H4 (cell line): ENCODE measurements at places on chromosomes 4 and X. TPM values are rescaled to one million over a fixed set of nuclear protein-coding genes. Genes with fewer than 3 reads are reported as not detected.
A peak's percentile ranks its signal among the peaks of the same experiment; 100 is the strongest.

Gene MAGEE2
- not detected in 2 replicates for total RNA-seq

DNA sequence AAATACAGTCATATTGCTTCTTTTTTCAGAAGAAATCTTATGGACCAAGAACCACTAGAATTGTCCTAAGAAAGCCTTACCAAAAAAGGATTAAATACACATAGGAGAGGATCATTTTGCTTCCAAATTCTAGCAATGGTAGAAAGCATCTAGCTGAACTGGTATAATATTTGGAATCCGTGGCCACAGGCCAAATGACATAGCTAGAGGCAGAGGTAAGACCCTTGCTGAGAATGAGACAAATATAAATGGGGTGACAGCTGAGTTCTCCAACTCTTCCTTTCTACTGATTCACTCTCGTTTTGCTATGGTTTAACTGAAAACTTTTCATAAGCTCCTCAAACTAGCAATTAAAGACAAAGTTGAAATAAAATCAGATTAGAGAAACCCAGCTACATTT lies 150.0 kb downstream of the TTC29 start:
- no peak for DNase-seq

Gene ADH6
- total RNA-seq = not detected in 2 replicates

DNA sequence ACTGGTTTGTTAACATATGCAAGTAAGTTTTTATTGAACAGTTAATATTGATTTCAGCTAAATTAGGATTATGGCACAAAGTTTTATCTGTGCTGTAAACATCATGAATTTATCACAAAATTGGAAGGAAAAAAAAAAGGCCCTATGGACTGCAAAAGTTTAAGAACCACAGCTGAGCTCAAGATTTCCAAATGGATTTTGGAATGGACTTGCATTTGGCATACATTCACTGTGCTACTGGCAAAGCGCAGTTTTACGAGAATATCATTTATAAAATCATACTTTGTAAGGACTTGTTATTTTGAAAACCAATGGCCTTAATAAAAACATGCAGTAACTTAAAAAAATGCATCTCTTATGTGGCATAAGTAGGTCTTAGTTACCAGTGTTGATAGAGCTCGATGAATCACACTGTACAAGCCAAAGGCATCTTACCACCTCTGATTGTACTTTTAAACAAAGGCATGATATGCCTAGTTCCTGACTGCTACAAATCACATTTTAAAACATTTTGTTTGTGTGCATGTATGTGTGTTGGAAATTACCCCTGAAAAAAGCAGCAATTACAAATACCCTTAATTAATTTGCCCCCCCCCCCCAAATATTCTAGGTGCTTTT lies 58.6 kb downstream of the TAB3 start:
- DNase-seq = no peak

Gene RNF150
- total RNA-seq = 2.4 and 3.1 TPM in 2 replicates

Gene GALNTL6
- total RNA-seq = not detected in 2 replicates

GRCh38 chr4:152655272-152656129 lies 24.3 kb downstream of the TMEM154 start:
- DNase-seq = no peak

- no peak for DNase-seq
Measured at GRCh38 chr4:79390890-79391289, 17.1 kb downstream of the GK2 start.

DNA sequence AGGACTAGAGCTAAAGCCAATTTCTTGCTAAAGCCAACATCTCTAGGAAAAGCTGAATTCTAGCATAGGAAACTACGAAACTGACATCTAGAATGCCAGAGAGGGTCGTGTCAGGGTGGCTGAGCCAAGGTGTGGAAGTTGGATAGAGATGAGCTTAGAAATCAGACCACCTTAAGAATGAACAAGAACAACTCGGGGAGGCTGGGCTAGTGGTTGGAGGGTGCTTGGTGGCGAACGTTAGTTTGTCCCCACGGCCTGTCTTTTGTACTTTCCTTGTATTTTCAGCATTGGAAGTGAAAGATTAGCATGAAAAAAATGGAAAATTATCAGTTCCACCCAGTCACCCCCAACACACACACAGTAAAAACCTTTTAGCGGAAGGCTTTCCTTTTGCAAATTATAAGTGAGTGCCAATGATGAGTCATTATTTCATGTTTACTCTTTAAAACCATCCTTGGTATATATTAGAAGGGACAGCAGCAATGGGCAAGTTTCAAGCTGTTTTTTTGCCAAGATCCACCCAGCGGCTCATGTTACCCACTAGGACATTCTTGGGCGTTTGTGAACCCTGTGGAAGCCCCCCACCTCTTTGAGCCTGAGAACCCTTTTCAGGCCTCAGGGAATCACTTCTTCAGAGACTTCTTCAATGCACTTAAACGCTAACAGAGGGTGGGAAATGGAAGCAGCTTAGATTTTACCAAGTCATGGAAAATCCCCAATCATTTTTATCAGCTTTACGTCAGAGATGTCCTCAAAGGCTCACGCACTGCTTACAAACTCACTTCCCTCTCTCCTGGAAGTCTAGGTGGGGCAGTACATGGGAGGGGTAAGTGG lies 4.9 kb upstream of the PPEF1 start:
- DNase-seq = peak; percentile 87

DNA sequence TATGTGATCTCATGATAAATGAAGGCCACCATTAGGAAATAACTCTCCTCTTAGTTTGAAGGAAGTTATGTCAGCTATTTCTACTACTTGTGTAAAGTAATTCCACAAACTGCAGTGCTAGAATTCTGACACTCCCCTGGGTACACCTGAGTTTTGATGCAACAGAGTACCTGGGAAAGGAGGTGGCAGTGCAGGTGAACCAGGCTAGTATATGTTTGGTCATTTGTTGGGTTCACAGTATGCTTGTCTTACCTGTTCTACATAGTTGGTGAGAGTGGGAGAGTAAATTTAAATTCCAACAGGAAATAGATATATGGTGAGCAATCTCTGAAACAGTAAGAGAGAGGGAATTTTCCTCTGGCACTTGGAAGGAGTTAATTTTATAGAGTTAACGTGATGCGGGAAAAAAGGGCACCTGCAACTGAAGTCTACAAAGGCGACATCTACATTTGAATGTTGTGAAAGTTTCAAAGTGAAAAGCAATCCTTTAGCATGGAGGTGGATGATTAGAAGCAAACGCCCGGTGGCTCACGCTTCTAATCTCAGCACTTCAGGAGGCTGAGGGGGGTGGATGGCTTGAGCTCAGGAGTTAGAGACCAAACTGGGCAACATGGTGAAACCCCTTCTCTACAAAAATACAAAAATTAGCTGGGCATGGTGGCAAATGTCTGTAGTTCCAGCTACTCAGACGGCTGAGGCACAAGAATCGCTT lies 8.3 kb upstream of the SLC10A6 start:
- DNase-seq = no peak

DNA sequence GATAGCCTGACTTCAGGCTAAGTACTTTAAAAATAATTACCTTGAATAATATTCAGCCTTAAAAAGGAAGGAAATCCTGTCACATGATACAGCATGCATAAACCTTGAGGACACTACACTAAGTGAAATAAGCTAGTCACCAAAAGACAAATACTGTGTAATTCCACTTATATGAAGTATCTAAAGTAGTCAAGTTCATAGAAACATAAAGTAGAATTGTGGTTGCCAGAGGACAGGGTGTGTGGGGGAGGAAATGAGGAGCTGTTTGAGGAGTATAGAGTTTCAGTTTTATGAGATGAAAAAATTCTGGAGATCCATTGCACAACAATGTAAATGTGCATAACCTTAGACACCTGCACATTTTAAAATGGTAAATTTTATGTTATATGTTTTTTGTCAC lies 5.6 kb upstream of the STPG2 start:
- DNase-seq = no peak

Gene SPP1
- total RNA-seq = 197 and 219 TPM in 2 replicates

DNA sequence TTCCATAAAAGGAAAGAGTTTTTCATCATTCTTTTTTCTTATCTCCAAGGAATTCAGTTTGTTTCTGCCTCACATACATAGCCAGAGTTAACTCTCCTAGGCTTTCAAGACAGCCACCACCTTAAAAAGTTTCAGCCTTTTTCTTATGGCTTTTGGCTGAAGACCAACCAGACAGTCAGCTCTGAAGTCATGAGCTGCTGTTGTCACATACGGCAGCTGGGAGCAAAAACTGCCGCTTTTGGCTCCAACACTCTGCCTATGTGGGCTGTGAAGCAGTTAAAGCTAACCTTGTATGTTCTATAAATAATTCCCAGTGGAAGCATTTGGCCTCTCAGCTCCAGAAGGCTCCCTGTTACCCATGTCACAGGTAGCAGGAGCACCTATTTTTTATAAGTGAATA lies 104.1 kb downstream of the KLHL4 start:
- DNase-seq = peak; percentile 8

- DNase-seq = no peak
Measured at GRCh38 chrX:41110801-41111625, 25.8 kb downstream of the USP9X start.

Gene PAGE1
- total RNA-seq = 0.39 and 0.41 TPM in 2 replicates

- no peak for DNase-seq
Measured at GRCh38 chrX:16606142-16606720, 43.7 kb upstream of the S100G start.

DNA sequence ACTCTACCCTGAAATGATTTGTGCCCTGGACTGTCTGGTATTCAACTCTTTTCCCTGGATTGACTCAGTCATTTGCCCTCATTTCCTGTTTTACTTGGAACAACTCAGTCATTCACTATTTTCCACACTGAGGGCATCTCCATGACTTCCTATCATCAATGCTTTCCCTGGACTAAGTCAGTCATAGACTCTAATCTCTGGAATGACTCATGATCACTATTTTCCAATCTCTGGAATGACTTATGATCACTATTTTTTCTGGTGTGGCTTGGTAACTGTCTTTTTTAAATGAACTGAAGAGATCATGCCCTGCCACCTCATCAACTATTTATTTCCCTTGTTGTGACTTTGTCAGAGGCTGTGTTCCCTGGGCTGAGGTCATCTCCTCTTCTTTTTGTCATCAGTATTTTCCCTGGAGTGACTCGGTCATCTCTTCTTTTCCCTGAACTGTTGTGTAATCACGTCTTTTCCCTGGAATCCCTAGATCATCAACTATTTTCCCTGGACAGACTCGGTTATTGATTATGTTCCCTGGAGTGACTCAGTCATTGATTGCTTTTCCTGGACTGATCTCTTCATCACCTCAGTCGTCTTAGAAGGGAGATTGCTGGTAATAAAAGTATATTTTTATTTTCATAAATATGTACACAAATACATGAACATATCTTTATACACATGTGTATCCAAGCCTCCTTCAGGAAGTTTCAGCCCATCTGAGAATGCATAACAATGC lies 327.1 kb upstream of the VCX start:
- peak; percentile 6 for DNase-seq

DNA sequence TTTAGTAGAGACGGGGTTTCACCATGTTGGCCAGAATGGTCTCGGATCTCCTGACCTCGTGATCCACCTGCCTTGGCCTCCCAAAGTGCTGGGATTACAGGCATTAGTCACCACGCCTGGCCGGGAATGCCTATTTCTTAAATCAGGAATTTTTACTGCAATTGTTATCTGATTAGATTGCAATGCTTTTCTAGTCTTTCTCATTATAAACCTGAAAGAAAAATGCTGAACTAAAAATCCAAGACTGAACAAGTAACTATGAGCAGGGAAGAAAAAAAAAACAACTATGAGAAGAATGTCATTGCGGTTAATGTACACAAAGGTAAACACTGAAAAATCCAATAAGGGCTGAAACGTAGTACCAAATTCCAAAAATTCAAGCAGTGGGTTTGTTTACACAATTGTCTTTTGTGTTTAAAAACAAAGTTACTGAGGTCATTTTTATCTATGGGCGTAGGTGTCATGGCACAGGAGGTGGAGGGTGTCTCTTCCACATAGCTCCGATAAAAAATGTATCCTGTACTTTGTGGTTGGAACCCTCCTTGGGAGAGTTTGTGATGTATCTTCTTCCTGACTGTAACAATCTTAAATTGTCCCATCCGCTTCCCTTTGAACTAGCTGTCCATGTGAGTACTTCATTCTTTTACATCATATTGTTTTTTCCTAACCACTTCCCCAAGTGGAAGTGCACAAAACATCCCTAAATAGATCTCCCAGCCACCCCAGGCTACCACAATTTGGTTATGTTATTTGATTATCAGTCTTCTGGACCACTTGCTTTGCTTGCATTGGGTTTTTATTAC lies 11.1 kb upstream of the TMEM156 start:
- DNase-seq = peak; percentile 52

GRCh38 chrX:103794119-103794518 lies 17.5 kb downstream of the PLP1 start:
- no peak for DNase-seq

Gene LIAS
- total RNA-seq = 13.6 and 16.6 TPM in 2 replicates

Gene LDB2
- total RNA-seq = 16.8 and 21.6 TPM in 2 replicates

DNA sequence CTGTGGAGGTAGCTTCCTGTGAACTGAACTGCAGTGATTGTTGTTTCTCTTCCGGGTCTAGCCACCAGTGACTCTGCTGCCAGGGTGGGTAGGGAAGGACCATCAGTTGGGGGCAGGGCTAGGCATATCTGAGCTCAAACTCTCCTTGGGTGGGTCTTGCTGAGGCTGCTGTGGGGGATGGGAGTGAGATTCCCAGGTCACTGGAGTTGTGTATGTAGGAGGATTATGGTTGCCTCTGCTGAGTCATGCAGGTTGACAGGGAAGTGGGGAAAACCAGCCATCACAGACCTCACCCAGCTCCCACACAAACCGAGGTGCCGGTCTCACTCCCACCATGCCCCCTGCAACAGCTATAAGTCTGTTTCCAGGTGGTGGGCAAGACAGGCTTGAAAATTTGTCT lies 1937.8 kb downstream of the PCDH7 start:
- DNase-seq = peak; percentile 7

Gene SLC9B2
- total RNA-seq = 13.5 and 13.8 TPM in 2 replicates

Gene TMSB15B
- 12.7 and 24.7 TPM in 2 replicates for total RNA-seq

Gene CDS1
- 3.1 and 3.7 TPM in 2 replicates for total RNA-seq

- DNase-seq = no peak
Measured at GRCh38 chr4:79764120-79764519, 308.9 kb downstream of the ANTXR2 start.

DNA sequence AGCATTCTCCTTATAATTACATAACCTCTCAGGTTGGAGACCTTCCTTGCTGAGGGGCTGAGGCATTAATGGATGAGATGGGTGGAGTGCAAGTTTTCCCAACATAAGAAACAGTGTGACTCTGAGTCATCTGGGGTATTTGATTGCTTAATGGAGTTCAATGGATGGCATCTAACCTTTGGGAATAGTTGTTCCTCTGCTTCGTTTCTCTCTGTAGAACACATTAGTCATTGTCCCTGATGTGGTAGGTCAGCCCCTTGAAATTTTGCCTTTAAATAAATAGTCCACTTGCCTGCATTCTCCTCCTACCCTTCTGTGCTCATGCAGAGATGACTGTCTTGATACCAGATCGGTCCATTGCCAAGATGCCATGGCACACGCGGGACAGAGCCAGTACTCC lies 38.6 kb downstream of the SLITRK2 start:
- DNase-seq = no peak

Gene BRS3
- not detected in 2 replicates for total RNA-seq
